ENCODE measurements at places on chromosomes 12 and 14.

GRCh38 chr12:130506844-130507243 lies 169.2 kb downstream of the PIWIL1 start:
- no peak for DNase-seq

DNA sequence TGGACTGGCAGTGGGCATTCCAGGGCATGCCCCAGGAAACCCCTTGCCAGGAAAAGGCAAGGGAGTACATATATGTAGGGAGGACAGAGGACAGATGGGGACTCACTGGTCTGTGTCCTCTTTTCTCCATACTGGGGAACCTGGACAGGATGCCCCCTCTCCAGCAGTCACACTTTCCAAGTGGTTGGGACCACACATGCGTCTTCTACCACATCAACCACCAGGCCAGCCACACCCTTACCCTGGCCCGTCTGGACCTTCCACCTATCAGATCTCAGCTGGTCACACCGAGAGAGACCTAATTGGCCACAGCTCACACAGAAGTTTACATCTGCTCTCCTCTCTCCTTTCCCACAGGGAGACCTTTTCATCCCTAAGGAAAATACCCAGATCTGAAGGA lies 8.3 kb downstream of the ANKRD33 start:
- no peak for DNase-seq

DNA sequence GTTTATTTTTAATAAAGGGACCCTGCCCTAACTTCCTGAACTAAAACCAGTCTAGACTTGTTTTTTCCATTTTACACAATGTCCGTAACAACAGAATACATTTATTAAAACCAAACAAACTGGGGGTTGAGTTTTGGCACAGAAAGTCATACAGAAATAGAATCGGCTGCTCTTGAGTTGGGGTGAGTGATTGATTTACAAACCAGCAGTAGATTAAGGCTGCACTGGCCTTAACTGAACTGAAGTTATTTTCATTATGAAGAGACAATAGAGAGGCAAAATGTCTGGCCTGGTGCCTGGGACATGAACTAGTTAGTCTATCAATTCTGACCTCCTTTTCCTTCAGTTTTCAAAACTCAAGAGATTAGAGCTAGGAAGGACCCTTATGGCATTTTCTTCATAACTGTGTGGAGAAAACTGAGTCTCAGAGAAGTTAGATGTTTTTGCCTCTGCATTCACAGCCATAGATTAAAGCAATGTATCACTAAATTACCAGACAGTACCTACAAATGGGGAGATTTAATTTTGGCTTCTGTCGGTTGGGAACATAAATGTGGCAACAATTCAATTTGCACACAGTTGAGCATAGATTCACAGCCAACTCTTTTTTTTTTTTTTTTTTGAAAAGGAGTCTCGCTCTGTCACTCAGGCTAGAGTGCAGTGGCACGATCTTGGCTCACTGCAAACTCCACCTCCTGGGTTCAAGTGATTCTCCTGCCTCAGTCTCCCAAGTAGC lies 19.8 kb upstream of the MGP start:
- peak; percentile 54 for DNase-seq

DNA sequence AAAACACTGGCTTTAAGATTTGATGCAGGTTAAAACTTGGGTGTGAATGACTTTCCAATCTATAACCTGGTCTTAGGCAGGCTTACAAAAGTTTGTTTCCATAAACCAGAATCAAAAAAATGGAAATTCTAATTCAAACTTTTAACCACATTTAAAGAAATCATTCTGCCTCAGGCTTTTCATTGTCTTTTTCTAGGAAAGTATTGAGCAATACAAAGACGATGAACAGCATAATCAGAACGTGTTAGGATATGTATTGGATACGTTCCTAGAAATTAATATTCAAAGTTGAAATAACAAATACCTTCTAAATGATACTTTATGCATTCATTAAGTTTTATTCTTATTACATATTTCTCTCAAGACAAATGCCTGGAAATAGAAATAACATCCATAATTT lies 172.9 kb downstream of the CEP128 start:
- DNase-seq, result no peak

All from left lung (tissue), 14 donors.